ENCODE measurements at places on chromosomes 7 and 10.

- DNase-seq = no peak
Observed at GRCh38 chr10:130758529-130758928, 553.0 kb downstream of the TCERG1L start.

DNA sequence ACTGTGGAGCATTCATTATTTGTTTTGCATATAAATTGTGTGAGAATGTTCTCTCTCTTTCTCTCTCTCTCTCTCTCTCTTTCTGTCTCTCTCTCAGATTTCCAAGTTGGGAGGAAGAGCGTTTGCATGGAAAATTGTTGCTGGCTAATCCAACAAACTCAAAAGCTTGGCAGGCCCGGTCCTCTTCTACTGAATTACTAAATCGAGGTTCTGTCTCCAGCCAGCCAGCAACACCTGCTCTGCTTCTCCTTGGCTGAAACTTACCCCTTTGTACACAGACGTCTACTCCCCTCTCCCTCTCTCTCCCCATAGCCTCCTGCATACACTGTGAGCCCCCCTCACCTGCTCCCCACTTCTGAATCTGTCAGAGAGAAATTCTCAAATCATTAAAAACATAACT lies 996.4 kb upstream of the AUTS2 start:
- peak; percentile 75 for DNase-seq

DNA sequence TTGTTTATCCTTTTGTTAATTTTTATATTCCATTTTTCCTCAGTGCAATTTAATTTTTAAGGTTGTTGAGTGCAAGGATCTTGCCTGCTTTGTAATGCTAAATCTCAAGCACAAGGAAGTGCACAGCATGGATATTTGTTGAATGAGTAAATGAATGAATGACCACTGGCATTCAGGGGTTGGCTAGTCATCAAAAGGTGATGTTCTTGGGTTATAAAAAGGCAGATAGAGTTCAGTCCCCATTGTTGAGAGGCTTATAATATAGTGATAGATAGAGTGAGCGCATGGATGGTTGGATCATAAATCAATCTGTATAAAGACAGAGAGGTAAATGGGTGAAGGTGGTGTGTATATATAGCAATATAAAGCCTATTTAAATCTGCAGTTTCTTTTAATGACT lies 193.2 kb upstream of the KLF6 start:
- no peak for DNase-seq

DNA sequence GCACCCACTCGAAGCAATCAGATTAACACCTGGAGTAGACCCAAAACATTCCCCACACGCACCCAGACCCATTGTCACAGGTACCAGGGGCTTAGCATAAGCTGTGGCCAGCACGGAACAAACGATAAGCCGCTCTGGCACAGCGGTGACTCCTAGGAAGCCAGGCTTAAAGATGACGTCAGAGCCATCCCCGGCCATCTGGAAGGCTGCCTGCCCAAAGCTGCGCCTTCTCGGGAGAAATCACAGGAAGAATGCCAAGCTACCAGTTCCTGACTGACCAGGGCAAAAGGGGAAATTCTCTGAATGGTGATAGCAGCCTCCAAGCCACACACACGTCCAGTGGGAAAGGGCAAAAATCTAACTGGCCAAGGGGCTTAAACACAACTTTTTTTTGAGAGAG lies 13.0 kb upstream of the WIPI2 start:
- DNase-seq = peak; percentile 7

GRCh38 chr7:127715901-127716300 lies 63.9 kb downstream of the SND1 start:
- no peak for DNase-seq

DNA sequence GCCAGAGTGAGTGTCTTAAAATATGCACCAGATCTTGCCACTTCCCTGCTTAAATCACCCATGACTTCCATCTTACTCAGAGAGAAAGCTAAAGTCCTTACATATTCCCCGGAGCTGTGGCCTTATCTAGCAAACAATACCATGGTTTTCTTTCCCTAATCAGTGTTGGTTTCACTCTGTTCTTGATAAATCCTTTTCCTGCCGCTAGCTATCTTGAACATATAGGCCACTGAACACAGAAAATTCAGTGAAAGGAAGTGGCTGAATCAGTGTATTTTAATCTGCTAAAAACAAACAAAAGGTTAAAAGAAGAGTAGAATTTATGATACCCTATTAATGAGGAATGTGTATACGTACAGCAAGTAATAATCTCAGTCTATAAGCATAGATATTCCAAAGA lies 42.0 kb upstream of the JAZF1 start:
- no peak for DNase-seq

- no peak for DNase-seq
Observed at GRCh38 chr10:67783606-67784294, 54.2 kb downstream of the DNAJC12 start.

GRCh38 chr7:52197221-52197620 lies 838.2 kb upstream of the POM121L12 start:
- peak; percentile 33 for DNase-seq

GRCh38 chr10:77159538-77160110 lies 478.0 kb downstream of the KCNMA1 start:
- DNase-seq = no peak

DNA sequence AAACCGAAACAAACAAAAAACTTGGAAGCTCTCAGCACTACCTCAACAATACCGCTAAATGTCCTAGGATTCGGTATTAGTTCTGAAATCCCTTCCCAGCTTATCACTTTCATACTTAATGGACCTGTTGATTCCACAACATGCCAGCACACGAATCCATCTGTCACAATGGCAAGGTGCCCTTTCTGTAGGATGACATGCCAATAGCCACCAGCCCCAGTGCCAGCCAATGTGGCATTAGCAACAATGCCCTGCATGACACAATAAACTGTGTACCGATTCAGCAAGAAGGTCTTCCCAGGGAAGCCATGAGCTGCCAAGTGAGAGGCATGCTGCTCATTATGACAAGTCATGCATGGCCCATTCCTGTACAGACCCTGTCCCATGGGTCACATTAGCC lies 35.6 kb upstream of the CHCHD3 start:
- DNase-seq = no peak

DNA sequence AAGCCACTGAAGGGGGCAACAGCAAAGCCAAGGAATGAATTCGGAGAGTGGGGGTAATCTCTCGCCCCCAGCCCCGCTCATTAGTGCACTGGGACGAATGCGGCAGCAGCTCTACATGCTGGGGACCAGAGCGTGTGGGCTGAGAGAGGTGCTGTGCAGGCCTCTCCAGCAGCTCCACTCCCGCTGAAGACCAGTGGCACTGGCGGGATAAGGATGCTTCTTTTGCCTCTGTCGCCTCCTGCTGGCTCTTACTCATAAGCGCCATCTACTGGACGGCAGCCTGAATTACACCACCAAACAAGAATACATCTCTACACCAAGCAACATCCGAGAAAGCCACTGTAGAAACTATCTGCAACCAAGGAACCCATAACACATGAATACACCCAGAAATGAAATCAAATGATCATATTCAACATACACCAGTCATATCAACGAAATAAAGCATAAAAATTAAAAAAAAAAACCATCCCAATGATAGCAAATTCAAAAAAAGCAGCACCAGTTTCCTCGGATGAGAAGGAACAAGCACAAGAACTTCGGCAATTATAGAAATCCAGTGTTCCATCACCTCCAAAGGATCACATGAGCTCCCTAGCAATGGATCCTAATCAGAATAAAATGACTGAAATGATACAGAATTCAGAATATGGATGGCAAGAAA lies 79.0 kb upstream of the TMEM168 start:
- DNase-seq = no peak

DNA sequence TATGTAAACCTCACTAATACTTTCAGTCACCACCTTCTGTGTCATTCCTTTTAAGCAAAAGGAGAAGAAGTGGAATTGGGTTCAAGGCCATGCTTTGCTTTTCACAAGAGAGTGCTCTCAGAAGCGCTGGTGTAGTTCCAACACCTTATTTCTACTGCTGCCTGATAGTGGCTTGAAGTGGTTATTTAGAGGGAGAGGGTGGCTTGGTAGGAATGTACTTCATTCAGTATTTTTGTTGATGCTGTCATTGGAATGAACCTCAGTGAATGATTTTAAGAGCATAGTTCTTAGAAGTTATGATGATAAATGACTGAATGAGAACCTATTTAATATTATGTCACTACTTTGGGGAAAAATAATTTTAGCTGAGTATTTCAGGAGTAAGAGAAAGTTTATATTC lies 396.7 kb downstream of the EXOC4 start:
- DNase-seq = no peak

- DNase-seq = no peak
Observed at GRCh38 chr10:60123172-60123571, 216.8 kb upstream of the CCDC6 start.

- no peak for DNase-seq
Observed at GRCh38 chr10:123496996-123497660, 169.0 kb upstream of the GPR26 start.

DNA sequence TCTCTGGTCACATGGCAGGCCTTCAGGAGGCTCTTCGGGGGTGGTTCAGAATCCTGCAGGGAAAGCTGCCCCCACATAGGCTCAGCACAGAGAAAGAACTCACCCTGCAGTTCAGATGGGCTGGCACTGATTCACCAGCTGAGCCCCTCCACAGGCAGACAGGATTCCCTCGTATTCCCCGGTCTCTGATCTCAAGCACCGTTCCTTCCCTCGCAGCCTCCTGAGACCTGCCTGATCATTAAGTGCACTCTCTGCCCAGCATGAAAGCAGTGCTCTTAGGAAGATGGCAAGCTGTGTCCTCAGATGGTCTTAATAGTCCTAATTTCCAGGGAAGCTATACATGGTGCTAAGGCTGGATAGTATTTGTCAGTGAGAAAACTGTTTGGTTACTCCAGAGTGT lies 78.2 kb upstream of the NPS start:
- no peak for DNase-seq

- no peak for DNase-seq
Observed at GRCh38 chr10:4532467-4532866, 293.5 kb upstream of the AKR1E2 start.

- DNase-seq = no peak
Observed at GRCh38 chr10:119340893-119341458, 133.6 kb downstream of the GRK5 start.

- no peak for DNase-seq
Observed at GRCh38 chr10:92479547-92479946, 94.3 kb downstream of the IDE start.

GRCh38 chr10:17474595-17475323 lies 20.4 kb upstream of the ST8SIA6 start:
- no peak for DNase-seq

GRCh38 chr10:71969929-71970328 lies 5.7 kb downstream of the CHST3 start:
- DNase-seq = no peak

DNA sequence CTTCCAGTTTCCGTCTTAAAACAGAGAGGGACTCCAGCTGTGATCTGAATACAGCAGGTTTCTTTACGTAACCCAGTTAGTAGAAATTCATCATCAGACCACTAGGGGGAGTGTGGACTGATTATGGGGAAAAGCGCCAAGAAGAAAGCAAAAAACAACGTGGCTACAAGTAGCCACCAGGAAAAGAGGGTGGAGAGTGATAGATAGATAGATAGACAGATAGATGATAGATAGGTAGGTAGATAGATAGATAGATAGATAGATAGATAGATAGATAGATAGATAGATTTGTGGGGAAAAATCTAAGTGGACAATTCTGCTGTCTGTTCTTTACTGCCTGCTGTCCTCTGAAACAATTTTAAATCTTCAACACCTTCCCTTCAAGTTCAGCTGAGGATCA lies 12.7 kb upstream of the AKR1B10 start:
- peak; percentile 63 for DNase-seq

GRCh38 chr7:72805526-72806494 lies 22.2 kb downstream of the TYW1B start:
- DNase-seq = no peak

GRCh38 chr7:46145412-46145811 lies 224.3 kb upstream of the IGFBP3 start:
- DNase-seq = peak; percentile 35

- no peak for DNase-seq
Observed at GRCh38 chr7:105940109-105940508, 23.0 kb upstream of the CDHR3 start.

DNA sequence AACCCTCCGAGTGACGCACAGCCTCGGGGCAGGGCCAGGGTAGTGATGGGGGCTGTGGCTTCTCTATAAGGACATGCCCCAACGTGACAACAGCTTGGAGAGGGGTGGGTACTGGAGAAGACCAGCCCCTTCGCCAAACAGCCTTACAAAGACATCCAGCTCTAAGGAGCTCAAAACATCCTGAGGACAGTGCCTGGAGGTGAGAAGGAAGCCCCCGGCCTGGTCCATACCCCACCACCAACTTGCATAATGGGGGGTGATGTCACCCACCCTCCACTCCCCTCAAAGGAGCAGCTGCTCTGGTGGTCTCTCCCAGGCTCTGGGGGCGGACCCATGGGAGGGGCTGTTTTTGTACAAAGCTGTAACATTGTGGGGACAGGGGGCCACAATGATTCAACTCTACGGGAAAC lies 15.1 kb downstream of the PRSS2 start:
- DNase-seq = no peak

- DNase-seq = no peak
Observed at GRCh38 chr10:33858326-33858725, 523.9 kb upstream of the NRP1 start.

DNA sequence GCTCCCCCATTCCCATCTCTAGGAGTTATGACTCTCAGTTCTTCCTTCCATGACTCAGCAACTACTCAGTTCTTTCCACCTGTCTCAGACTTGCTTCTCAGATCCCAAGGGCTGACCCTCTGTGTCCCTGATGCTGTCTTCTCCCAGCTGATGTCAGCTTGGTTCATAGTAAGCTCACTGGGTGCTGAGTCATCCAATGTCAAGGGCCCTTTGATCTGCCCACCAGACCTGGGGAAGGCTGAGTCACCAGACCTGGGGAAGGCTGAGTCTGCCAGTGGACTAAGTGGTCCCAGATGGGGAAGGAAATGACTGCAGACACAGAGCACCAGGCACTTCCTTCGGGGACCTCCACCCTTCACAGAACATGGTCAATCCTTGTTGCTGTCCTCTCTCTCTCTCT lies 76.1 kb upstream of the ZEB1 start:
- no peak for DNase-seq

GRCh38 chr10:111705021-111705420 lies 478.5 kb downstream of the GPAM start:
- DNase-seq = peak; percentile 23

GRCh38 chr10:3926258-3926657 lies 141.2 kb upstream of the KLF6 start:
- no peak for DNase-seq

DNA sequence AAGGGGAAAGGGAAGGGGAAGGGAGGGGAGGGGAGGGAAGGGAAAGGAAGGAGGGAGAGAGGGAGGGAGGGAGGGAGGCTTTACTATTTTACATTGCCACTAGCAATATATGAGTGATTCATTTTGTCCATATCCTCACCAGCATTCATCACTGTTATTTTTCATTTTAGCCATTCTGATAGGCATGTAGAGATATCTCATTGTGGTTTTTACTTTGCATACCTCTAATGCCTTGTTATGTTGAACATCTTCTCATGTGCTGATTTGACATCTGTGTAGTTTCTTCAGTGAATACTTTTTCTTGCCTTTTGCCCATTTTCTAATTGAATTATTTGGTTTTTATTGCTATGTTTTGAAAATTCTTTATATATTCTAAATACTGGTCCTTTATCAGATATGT lies 52.7 kb downstream of the GCC1 start:
- DNase-seq = no peak

GRCh38 chr10:54234832-54235231 lies 566.2 kb downstream of the PCDH15 start:
- no peak for DNase-seq

GRCh38 chr7:112556633-112557032 lies 75.8 kb downstream of the LSMEM1 start:
- DNase-seq = no peak

All from muscle of arm (tissue), 14 donors.